ENCODE measurements at places on chromosomes 12 and 14.

DNA sequence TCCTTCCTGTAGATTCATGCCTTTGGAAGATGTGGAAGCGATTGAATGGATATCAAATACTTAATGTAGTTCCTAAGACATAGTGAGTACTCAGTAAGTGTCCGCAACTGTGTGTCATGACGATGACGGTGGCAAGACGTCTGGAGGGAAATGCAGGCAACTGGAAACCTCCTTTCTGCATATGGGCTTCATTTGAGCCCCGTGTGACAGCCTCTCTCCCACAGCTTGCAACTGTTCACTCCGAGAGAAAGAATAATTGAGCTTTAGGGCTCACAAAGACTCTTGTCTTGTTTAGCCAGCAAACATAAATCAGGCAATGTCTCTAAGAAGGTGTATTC is 6.9 kb downstream of the CFAP251 start:
- DNase-seq: no peak

- peak; percentile 98 for DNase-seq
These were observed 545 bp downstream of the PPFIA2 start for GRCh38 chr12:81758421-81759189.

DNA sequence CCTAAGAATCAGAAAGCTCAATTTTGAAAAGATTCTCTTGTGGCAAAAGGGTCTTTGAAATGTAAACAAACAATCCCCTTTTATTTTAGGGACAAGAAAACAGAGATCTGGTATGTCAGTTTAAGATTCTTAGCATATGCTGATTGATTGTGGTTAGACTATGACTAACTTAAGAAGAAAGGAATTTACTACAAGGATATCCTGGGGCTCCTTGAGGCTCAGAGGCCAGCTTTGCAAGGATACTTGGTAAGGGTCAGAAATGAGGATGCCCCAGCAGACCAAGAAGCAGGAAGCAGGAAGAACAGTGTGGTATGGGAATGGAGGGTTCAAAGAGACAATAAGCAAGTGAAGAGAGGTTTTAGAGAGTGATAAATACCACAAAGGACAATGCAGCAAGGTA is 474.6 kb downstream of the ETNK1 start:
- DNase-seq: no peak

- no peak for DNase-seq
These were observed 8.8 kb downstream of the EIF2B2 start for GRCh38 chr14:75011356-75011994.

DNA sequence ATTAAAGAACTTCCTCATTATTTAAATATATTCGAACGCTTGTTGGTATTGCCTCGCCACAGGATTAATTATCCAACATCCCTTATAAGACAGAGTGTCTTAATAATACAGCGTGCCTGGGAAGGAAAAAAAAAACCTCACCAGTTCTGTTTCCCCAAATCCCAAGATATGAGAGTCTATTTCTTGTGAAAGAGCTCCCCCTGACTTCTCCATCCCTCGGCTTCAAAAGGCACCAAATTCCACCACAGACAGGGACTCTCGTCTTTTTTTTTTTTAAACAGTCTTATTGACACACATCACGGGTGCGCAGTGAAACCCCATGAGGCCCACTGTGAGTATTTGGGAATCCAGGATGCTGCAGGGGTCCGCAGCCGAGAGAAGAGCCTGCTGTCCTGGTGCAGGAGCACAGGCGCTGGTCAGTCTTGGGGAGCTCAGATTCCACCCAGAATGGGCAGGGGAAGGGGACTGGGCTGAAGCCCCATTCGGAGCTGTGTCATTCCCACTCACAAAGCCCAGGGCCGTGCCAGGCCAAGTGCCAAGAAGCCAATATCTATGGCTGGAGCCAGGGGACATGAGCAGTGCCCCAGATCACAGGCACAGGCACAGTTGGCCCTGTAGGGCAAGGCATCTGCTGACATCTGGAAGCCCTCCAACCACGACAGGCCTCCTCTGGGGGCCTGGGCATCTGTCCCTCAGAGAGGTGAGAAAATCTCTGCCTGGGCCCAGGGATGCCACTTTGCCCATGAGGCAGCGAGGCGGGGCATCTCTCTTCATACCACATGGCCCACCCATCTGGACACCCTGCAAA is 71.9 kb downstream of the BCL11B start:
- no peak for DNase-seq

GRCh38 chr12:107415834-107416233 is 269.8 kb upstream of the PWP1 start:
- DNase-seq: no peak

DNA sequence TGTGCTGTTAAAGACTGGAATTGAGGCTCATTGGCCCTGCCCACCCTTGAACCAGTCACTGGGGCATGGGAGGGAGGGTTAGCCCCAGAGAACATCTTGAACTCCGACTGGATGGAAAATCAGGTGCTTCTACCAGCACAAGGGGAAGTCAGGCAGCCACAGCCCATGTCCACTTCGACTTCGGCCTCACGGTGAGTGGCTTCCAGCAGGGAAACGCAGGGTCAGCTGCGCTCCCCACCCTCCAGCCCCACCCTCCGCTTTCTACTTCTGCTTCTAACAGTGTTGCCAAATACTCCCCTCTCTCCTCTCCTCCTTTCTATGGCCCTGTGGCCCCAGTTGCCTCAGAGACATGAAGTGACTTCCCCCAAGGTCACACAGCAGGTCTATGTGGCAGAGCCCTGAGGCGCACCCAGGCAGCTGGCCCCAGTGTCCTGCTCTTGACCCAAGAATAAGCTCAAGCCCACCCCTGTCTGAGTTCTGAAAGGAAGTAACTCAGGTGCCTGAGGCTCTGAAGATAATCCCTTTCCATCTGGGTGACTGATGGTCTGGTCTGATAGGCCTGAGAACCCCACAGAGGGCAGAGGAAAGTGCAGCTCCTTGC is 11.9 kb upstream of the SH2B3 start:
- DNase-seq: no peak

- no peak for DNase-seq
These were observed 26.8 kb downstream of the NCKAP5L start for GRCh38 chr12:49801141-49802063.

DNA sequence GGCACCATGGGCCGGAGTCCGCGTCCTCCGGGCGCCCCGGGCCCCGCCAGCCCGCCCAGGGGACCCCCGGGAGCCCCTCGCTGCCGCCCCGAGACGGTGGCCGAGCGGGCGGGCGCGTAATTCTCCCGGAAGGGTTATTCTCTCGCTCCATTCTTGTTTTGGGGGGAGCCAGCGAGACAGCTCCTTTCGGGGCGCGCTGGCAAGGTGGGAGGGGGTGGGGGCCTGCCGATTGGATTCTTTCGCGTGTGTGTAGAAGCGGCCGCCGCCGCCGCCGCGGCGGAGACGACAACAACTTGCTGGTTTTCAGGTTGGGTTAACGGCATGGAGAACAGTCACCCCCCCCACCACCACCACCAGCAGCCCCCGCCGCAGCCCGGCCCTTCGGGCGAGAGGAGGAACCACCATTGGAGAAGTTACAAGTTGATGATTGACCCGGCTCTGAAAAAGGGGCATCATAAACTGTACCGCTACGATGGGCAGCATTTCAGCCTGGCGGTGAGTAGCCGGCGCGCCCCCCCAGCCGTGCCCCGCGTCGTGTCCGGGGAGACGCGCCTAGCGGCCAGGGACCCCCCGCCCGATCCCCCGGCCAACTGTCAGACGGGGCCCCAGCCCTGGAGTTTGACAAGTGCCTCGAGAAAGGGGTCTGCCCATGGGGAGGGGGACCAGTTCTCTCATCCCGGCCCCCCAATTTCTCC is 755 bp downstream of the SETD1B start:
- DNase-seq: peak; percentile 68

- DNase-seq: no peak
These were observed 224.3 kb upstream of the ATP2B1 start for GRCh38 chr12:89932954-89933353.

DNA sequence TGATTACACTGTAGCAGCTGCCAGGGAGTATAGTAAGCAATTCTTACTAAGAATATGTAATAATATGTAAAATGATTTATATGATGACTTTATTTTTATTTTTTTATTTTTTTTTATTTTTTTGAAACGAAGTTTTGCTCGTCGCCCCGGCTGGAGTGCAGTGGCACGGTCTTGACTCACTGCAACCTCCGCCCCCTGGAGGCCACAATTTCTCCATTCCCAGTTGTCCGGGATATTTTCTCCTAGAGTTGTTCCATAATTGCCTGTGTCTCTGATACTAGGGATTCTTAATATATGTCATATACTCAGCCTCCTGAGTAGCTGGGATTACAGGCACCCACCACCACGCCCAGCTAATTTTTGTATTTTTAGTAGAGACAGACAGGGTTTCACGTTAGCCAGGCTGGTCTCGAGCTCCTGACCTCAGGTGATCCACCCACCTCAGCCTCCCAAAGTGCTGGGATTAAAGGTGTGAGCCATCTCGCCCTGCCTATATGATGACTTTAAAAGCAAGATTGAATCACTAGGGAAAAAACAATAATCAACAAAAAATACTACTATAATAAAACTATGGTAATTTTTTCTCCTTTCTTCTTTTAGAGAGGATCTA is 12.2 kb upstream of the ITPR2 start:
- peak; percentile 28 for DNase-seq

DNA sequence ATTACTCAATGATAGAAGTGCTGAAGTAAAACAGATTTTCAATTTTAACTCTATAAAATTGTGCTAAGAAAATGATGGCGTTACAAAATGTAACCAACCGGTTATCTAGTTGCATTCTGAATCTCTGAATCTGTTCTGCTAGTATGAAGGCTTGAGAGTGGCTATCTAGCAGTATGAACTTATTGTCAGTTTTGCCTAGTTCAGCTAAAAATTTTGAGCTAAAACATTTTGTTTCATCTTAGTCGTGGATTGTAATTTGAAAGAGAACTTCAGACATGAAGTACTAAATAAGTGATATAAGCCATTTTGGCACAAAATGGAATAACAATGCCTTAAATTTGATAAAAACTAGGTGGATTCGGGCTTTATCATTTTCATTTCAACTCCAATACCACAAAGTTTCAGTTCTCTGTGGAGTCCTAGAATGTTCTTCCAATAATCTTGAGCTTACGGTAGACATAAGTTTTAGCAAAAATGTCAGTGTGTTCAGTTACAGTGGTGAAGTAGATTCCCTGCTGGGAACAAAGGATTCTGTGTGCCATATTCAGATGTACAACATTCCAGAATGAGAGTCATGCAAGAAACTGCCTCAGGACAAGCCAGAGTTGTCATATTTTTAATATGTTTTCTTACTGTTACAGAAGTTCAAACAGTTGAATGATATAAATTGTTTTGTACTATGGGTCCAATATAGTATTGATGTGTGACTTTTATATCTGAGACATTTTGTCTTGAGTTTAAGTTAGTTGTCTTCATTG is 28.1 kb downstream of the ATP6V1D start:
- no peak for DNase-seq

GRCh38 chr14:39426605-39427004 is 5.6 kb downstream of the FBXO33 start:
- peak; percentile 54 for DNase-seq

GRCh38 chr12:116150452-116150851 is 127.0 kb downstream of the MED13L start:
- DNase-seq: no peak

DNA sequence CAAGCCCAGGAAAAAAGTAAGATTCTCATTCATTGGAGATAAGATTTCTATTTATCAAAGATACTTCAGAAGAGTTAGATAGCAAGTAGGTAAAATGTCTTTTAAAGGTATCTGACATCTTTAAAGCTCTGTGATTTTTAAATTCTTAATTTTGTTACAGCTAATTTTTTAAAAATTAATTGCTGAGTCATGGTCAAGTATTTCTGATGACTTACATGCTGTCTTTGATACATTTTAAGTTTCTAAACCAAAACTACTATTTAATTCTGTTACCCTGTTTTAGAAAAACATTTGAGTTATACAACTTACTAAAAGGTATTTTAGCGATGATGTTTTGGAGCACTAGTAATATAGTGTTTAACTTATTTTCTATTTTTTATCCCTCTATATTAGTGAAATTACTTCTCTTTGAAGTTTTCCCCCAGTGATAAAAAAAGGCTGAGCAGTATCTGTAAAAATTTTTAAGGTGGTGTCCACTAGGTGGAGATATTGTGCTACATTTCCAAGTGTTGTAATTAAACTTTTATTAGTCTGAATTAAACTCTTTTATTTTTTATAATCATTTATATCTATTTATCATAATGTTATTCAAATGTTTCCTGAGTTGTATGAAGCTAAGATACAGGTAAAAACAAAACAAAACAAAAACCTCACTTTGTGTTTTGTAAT is 11.5 kb downstream of the ALG10 start:
- DNase-seq: no peak

DNA sequence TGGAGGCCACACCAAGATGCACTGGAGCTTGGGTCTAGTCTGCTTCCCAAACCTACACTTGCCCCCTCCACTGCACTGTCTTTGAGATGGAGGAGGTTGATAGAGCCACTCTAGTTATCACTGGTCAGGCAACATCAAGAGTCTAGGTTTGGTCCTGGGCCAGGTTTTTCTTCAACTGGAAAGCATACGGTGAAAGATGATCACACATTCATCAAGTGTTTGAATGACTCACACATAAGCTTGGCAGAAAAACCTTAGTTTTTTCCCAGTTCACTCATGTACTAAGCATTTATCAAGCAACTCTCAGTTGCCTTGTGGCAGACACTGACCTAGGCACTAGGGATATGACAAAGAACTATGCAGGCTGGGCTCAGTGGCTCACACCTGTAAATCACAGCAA is 84.5 kb downstream of the PLEKHG3 start:
- peak; percentile 67 for DNase-seq

DNA sequence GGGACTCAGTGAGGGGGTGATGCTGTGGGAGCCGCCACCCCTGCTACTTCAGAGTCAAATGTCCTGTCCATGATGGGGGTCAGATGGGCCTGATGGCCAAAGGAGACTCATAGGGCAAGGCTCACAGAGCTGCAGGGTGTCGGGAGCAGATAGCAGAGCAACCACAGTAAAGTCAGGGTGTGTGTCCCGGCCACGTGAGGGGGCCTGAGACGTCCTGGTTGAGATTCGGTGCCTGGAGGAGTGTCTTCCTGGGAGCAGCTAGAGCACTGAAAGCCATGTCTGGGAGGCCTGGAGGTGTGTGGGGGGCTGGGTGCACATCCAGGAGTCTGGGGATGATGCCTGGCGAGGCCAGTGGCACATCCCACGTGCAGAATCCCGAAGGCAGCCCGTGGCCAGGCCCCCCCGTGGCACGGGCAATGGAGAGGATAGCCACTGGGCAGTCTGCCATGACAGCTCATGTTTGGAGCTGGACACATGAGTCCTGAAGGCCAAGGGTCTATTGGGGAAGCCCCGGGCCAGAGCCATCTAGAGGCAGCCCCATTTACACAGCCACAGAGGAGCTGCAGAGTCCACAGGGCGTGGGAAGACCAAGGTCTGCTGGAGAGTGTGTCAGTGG is 308.0 kb upstream of the SFSWAP start:
- DNase-seq: no peak

GRCh38 chr12:131587565-131587964 is 123.3 kb upstream of the SFSWAP start:
- DNase-seq: no peak

DNA sequence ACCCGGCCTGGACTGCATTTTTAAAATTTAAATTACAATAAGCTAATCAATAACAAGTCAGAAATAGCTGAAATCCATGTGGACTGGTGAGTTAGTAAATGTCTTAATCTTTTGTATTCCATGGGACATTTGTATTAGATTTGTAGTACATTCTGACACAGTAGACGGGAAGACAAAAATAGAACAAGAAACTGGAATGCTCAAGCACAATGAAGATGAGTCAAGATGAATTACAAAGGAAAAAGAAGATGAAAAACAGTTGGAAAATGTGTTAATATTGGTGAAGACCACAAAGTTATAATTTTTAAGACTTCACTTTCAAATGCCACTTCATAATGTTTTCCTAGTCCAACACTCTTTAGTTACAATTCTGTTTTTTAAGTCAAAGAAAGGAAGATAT is 97.8 kb upstream of the FERMT2 start:
- no peak for DNase-seq

GRCh38 chr12:128949086-128949485 is 95.8 kb downstream of the GLT1D1 start:
- DNase-seq: no peak

All from NCI-H69 (cell line).